Stimulated activated CD4-positive, alpha-beta T cell treated with anti-CD3 and anti-CD28 coated beads, Interleukin-4, amount 100 ng/mL, for 4 hours (primary cell): ENCODE measurements at places on chromosomes 7 and 10.

- DNase-seq, result no peak
Measured at GRCh38 chr10:16481052-16481728, 40.5 kb downstream of the C1QL3 start.

- DNase-seq, result no peak
Measured at GRCh38 chr10:34696423-34696822, 118.7 kb downstream of the PARD3 start.

GRCh38 chr7:14858410-14858809, 44.1 kb downstream of the DGKB start:
- no peak for DNase-seq

DNA sequence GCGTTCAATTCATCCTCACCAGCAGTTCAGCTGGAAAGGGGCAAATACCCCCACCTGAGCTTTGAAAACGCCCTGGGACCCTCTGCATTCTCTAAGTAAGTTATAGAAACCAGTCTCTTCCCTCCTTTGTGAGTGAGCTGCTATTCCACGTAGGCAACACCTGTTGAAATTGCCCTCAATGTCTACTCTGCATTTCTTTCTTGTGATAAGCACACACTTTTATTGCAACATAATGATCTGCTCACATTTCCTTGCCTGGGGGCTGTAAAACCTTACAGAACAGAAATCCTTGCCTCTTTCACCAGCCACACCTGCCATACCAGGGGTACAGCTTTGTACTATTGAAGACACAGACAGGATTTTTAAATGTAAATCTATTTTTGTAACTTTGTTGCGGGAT, 155.8 kb upstream of the LANCL2 start:
- DNase-seq, result no peak

GRCh38 chr10:94683214-94684054, at the start of gene CYP2C18:
Gene CYP2C18 (plus strand): TSS chr10:94683729. CDS start chr10:94683820, 91 bp downstream.
- no peak for DNase-seq

- no peak for DNase-seq
Measured at GRCh38 chr10:70974351-70974901, 86.1 kb upstream of the PCBD1 start.

GRCh38 chr10:68242051-68242450, 10.1 kb upstream of the ATOH7 start:
- DNase-seq, result no peak

DNA sequence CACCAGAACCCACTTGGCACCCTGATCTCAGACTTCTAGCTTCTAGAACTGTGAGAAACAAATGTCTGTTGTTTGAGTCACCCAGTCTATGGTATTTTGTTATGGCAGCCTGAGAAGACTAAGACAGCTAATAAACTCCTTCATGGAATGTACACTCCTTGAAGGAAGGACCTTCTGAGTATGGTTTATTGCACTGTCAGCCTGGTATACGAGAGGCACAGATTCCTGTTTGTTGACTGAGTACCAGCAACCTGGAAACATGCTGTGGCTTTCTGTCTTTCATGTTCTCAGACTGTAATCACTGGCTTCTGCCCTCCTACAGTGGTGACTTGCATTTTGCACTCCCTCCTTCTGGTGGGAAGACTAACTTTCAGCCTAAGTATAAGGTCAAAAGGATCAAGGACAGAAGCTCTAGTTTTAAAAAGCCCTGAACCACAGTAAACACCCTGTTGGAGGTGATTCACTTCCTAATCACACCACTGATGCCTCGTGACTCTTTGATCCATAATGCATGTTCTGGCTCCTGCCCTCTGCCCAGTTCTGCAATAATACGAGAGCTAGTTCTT, 319.0 kb upstream of the NPSR1 start:
- no peak for DNase-seq

DNA sequence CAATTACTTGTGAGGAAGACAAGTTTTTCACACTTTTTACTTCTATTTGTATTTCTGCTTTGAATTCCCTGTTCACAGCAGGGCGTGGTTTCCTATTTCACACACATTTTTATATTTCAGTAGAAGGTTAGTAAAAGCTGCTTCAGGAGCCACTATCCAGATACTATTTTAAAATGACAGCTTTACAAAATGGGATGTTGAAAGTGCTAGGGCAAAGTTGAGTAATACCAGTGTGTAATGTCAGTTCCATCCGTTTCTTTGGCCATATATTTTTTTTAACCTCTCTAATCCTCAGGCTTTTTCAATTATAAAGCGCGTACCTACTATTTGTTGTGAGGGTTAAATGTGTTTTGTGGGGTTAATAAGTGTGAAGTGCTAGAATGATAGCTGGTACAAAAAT, 276.6 kb downstream of the GPR158 start:
- no peak for DNase-seq

DNA sequence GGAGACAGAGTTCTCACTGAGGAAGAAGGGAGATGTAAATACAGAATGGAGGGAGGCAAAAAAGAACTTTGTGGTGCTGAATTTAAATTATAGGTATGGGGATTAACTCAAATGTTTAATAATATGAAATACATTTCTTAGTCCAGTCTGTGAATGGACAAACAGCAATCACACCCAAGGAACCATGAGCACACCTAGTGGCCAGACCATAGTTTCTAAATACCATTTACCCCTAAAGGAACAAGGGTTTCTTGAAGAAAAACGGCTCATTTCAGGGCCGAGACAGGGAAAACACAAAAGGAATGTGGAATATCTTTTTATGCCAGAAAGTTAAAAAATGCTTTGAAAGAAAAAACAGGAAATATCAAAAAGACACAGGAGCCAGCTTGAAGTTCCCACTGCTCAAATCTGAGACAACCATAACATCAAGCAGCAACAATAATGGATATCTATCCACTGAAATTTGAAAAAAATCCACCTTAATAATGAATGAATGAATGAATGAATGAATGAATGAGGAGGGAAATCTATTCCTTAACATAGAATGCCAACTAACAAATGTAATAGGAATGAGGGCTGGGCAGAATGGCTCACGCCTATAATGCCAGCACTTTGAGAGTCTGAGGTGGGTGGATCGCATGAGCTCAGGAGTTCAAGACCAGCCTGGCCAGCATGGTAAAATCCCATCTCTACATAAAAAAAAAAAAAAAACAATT, 8.6 kb downstream of the IPMK start:
- DNase-seq, result no peak

GRCh38 chr10:91525896-91526712, 106.8 kb downstream of the PPP1R3C start:
- no peak for DNase-seq

DNA sequence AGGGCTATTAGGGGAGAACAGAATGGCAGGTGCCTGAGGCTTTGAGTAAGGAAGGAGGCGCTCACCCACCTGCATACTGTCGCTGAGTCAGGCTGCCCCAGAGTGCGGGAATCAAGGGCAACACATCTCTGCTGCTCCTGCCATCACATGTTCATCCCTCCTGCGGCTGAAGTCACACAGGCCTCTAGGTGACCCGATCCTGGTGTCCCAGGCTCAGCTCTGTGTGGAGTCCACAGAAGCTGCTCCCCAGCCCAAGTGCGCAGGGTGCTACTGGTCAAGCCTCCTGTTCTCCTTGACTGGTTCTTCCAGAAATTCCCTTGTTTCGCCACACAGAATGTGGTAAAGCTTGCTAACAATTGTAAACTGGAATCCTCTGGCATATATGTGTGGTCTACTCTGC, 96.9 kb upstream of the IL6 start:
- no peak for DNase-seq

DNA sequence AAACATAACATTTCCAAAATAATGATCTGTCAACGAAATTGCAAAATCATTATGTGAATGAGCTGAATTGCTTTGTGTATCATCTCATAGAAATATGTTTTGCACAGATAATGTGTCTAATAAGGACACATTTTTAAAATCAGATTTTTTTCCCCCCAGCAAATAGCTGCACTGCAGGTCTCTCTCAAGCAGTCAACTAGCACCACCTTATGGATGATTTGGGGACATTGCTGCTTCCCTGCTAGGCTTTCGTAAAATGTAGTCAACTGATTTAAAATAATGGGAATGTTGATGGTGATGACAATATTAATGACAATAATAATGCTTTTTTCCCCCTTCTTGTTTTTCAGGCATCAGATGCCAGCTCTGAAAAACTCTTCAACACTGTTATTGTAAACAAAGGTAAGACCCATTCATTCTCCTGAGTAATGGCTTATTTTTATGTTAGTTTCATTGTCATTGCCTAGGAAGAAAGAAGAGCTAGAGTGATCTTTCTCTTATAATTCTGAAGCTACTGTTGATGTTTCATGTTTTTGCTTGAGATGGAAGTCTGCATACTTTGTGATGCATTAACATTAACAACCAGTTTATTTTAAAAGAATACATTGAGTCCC, 433.6 kb upstream of the GALNT17 start:
- DNase-seq, result no peak

DNA sequence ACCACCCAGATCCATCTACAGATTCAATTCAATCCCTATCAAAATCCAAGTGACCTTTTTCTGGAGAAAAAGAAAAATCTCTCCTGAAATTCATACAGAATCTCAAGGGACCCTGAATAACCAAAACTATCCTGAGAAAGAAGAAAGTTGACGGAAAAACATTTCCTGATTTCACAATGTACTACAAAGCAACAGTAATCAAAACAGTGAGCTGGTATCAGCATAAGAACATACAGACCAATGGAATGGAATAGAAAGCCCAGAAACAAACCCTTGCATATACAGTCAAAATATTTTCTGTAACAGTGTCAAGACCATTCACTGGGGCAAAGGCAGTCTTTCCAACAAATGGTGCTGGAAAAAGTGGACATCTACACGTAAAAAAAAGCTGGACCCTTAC, 89.9 kb downstream of the JMJD1C start:
- DNase-seq, result no peak

GRCh38 chr10:118504467-118505205, 90.8 kb downstream of the PRLHR start:
- DNase-seq, result no peak

DNA sequence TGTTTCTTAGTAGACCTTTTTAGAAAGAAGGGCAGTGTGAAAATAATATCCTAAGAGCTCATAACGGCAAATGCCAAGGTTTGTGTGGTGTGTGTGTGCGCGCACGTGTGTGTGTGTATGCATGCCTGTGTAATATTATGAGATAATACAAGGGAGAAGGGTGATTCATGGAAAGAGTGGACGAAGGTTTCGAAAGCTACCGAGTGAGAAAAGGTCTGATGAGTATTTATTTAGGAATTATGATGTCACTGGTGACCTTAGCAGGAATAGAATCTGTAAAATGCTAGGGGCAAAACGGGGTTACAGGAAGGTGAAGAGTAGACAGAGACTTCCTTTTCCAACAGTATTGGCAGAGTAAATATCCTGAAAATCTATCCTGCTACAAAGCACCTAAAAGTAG, 107.3 kb downstream of the AHR start:
- no peak for DNase-seq

GRCh38 chr7:105782391-105783042, 93.9 kb downstream of the ATXN7L1 start:
- no peak for DNase-seq

DNA sequence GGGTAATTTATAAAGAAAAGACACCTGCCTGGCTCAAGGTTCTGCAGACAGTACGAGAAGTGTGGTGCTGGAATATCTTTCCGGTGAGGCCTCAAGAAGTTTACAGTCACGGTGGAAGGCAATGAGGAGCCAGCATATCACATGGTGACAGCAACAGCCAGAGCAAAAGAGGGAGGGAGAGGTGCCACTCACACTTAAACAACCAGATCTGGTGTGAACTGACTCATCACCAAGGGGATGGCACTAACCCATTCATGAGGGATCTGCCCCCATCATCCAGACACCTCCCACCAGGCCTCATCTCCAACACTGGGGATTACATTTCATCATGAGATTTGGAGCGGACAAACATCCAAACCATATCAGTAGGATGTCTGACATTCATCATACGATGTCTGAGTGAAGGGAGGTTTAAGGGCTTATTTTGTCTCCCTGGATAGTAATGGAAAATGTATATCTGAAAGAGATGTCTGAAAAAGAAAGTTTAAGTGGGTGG, 23.5 kb upstream of the KBTBD2 start:
- no peak for DNase-seq

DNA sequence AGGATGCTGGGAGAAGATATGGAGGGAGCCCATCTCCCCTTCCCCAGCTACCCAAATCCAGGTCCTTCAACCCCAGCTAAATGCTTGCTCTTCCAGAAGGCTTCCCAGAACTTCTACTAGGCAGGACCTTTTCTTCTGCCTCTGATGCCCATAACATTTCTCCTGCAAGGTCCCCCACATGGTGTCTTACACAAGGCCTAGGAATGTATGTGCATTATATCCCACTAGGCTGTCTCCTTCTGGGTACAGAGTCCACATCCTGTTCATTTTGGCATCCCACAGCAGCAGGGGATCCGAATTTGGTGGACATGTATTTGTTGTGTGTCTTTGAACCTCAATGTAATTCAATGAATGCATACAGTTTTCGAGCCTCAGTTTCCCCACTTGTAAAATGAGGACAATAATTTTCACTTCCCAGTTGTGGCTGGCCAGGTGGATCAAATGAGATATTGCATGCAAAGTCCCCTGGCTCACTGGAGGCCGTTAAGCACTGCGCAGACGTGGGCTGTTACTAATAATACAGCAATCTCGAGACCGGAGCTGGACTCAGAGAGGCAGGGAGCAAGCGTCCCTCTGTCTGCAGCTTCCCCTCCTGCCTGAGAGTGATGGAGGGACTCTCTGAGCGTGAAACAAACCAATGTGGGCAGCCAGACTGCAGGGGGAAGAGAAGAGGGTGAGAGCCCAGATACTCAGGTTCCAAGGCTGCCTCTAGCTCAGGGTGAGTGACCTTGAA, 18.6 kb upstream of the YWHAG start:
- no peak for DNase-seq

GRCh38 chr7:108376206-108376605, 80.0 kb downstream of the NRCAM start:
- no peak for DNase-seq

- DNase-seq, result peak; percentile 88
Measured at GRCh38 chr10:102241444-102242117, at the start of gene PITX3. Gene PITX3 (minus strand): TSS chr10:102241512. CDS start chr10:102232080, 9,432 bp downstream.

- peak; percentile 31 for DNase-seq
Measured at GRCh38 chr7:55309040-55309991, 55.8 kb upstream of the LANCL2 start.

DNA sequence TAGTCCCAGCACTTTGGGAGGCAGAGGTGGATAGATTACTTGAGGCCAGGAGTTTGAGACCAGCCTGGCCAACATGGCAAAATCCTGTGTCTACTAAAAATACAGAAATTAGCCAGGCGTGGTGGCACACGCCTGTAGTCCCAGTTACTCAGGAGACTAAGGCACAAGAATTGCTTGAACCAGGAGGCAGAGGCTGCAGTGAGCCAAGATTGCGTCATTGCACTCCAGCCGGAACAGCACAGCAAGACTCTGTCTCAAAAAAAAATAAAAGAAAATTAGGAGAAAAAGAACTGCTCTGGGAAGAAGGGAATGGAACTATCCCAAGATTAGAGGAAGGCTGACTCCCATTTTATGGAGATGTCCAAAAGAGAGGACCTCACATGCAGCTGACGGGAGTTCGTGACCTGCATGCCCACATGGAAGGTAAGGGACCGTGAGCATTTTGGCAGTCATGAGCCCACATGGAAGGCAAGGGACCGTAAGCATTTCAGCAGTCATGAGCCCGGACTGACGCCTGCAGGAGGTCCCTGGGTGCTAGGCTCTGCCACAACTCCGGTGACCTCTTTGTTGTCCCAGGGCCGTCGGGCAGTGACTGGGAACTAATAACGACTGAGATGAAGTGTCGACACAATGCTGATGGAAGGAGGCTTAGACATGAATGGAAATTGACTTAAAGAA, 18.6 kb upstream of the GTPBP4 start:
- no peak for DNase-seq

- no peak for DNase-seq
Measured at GRCh38 chr10:119859420-119860258, 13.0 kb downstream of the MCMBP start.
